ENCODE measurements at places on chromosomes 5 and 9.

DNA sequence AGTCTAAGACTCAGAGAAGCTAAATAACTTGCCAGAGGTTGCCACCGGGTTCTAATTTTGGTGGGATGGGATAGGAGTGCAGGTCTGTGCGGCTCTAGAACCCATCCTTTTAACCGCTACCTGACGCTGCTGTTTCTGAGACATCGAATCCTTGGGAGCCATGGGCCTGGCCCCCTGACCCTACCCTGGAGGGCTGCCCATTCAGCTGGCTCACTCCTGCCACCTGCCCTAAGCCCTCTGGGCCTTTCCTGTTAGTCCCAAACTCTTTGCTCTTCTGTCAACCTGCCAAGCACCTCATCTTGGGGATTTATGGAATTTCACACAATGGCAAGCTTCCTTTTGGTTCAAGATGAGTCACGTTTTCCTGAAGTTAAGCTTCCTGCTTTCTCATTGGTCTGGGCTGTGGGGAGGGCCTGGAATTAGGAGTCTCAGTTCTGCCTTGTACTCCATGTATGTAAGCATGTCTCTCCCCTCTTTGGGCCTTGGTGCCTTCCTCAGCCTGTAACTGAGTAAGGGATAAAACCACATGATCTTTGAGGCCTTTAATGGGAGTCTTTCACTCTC is 26.6 kb downstream of the ENHO start:
- DNase-seq, result no peak

- no peak for DNase-seq
These were observed 46.7 kb downstream of the IL31RA start for GRCh38 chr5:55897905-55898304.

- no peak for DNase-seq
These were observed 13.9 kb downstream of the QRFP start for GRCh38 chr9:130882696-130883225.

DNA sequence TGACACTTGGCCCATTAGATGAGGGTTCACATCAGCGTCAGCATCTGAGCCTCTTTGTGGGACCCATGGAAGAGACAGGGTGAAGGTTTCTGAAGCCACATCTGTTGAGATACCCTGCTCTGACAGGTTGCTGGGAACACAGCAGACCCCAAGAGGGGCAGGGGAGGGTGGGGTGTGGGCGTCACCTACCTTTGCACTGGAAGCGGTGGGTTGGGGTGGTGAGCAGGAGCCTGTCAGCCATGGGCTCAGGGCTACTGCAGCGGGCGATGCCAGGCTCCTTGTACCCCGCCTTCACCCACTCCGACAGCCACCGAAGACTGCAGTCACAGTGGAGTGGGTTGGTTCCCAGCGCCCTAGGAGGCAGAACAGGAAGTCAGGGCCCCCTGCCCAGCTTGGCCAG is 131.5 kb upstream of the PANK3 start:
- DNase-seq, result no peak

DNA sequence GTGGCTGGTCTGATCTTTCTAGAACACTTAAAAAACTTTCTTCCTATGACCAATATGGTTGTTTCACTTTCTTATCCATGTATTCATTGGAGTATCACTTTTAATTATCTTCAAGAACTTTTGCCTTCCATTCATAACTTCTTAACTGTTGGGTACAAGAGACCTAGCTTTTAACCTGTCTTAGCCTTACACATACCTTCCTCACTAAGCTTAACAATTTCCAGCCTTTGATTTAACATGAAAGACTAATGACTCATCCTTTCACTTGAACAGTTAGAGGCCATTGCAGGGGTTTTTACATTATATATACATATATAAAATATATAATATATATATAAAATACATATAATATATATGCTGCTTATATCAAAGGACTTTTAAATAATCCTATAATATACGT is 57.9 kb downstream of the ABHD17B start:
- DNase-seq, result no peak

DNA sequence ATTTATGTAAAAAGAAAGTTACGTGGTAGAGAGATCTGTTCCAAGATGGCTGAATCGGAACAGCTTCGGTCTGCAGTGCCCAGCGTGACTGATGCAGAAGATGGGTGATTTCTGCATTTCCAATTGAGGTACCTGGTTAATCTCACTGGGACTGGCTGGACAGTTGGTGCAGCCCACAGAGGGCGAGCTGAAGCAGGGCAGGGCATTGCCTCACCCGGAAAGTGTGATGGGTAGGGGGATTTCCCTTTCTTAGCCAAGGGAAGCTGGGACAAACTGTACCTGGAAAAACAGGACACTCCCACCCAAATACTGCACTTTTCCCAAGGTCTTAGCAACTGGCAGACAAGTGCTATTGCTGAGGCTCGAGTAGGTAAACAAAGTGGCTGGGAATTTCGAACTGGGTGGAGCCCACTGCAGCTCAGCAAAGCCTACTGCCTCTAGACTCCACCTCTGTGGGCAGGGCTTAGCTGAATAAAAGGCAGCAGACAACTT is 13.1 kb upstream of the HSD17B4 start:
- no peak for DNase-seq

- DNase-seq, result no peak
These were observed 41.4 kb downstream of the CDC42SE2 start for GRCh38 chr5:131305138-131305689.

GRCh38 chr5:160287378-160288051 is 24.8 kb downstream of the CCNJL start:
- DNase-seq, result peak; percentile 65

DNA sequence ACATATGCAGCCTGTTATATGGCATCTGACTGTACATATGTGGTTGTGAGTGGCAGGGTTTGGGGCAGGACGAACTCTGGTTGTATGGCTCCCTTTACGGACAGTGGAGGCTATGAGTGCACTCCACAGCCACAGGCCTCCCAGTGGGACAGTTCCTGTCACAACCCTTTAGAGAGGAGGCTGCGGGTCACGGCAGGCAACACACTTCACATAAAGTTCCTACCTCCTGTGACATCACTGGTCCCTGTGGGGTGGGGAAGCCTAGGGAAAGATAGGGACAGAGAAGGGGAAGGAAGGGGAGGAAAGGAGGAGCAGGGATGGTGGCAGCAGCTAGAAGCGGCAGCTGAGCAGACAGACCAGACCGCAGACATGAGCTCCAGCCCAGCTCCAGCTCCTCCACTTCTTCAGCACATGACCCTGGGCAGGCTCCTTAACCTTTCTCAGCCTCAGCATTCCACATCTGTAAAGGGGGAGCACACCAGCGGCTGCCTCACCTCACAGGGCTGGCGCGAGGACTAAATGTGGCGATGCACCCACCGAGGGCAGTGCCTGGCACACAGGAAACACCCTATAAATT is 27.4 kb upstream of the CORO2A start:
- no peak for DNase-seq

- DNase-seq, result no peak
These were observed 120.9 kb upstream of the TARS1 start for GRCh38 chr5:33319841-33320240.

GRCh38 chr5:33692980-33693379 is 198.8 kb downstream of the ADAMTS12 start:
- no peak for DNase-seq

GRCh38 chr5:32170303-32171151 is 3.6 kb downstream of the GOLPH3 start:
- DNase-seq, result no peak

DNA sequence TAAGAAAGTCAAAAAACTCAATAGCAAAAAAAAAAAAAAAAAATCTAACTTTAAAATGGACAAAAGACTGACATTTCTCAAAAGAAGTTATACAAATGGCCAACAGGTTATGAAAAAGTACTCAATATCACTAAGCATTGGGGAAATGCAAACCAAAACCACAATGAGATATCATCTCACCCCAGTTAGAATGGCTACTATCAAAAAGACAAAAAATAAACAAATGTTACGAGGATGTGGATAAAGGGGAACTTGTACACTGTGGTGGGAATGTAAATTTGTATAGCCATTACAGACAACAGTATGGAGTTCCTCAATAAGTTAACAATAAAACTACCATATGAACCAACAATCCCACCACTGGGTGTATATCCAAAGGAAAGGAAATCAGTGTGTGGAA is 37.2 kb downstream of the ENC1 start:
- DNase-seq, result no peak

DNA sequence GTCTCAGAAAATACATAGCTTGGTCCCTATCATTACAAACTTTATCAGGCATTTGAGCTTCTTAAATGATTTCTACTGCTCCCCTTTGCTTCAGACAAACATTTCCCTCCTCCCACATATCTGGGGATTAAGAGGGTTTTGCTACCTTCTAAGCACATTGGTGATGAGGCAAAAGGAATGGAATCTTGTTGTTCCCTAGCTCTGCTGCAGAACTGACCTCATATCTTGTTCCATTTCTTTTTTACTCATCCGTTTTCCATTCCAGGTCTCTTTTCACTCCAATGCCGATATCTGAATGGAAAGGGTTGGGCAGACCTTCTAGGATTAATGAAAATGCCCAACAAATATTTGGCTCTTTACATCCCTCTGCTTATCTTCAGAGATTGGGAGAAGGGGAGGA is 444.6 kb downstream of the ZNF608 start:
- no peak for DNase-seq

DNA sequence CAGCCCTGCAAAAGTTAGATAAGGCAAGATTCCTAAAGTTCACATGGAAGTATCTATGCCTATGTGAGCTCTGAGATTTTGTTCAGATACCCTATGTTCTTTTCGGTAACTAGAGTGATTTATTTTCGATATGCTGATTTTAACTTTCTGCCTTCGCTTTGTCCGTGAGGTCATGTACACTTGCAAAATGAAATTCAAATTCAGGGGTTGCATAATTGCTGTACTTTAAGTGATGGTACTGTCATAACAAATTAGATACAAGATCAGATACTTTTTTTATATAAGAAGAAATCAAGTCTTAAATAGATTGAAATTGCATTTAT is 350 bp upstream of the ECPAS start:
- no peak for DNase-seq

- no peak for DNase-seq
These were observed 61.4 kb upstream of the SHISAL2B start for GRCh38 chr5:64628901-64629300.

GRCh38 chr9:91161465-91162300 is 200.0 kb downstream of the AUH start:
- no peak for DNase-seq

- DNase-seq, result no peak
These were observed 61.7 kb upstream of the IFNK start for GRCh38 chr9:27462434-27462833.

- no peak for DNase-seq
These were observed 42.9 kb upstream of the SUB1 start for GRCh38 chr5:32542216-32543059.

All from brain (organoid and tissue), 16 donors.